ENCODE measurements at places on chromosomes 3 and 15.

DNA sequence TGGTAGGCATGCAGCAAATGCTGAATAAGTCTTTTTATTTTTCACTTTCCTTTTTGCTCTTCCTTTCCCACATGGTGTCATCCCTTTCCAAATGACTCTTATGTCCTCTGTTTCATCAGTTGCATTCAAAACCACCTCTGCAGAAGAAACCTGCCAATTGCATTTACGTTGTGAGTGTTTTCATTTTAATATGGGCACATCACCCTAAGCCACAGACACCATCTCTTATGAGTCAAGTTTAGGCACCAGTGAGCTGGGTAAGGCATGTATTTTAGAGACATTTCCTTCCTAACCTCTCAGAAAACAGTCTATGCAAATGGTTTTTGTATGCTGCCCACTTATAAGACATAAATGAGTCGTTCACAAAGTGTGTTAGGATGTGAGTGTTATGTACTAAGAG, 223.3 kb upstream of the ADAMTS9 start:
- no peak for DNase-seq

- no peak for DNase-seq
Measured at GRCh38 chr15:88938802-88939485, 25.8 kb upstream of the MFGE8 start.

DNA sequence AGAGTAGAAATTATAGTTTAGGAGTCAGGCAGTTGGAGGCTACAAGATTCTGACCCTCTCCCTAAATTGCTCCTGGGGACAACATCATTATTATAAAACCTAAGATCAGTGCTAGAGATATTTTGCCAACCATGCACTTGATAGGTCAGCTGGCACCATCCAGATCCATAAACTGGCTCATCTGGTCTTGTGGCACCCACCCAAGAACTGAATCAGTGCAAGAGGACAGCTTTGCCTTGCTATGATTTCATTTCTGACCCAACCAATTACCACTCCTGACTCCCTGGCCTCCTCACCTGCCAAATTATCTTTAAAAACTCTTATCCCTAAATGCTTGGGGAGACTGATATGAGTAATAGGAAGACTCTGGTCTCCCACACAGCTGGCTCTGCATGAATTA, 461.1 kb upstream of the TGFBR2 start:
- no peak for DNase-seq

- DNase-seq = peak; percentile 80
Measured at GRCh38 chr3:129614927-129615363, 8.5 kb upstream of the PLXND1 start.

DNA sequence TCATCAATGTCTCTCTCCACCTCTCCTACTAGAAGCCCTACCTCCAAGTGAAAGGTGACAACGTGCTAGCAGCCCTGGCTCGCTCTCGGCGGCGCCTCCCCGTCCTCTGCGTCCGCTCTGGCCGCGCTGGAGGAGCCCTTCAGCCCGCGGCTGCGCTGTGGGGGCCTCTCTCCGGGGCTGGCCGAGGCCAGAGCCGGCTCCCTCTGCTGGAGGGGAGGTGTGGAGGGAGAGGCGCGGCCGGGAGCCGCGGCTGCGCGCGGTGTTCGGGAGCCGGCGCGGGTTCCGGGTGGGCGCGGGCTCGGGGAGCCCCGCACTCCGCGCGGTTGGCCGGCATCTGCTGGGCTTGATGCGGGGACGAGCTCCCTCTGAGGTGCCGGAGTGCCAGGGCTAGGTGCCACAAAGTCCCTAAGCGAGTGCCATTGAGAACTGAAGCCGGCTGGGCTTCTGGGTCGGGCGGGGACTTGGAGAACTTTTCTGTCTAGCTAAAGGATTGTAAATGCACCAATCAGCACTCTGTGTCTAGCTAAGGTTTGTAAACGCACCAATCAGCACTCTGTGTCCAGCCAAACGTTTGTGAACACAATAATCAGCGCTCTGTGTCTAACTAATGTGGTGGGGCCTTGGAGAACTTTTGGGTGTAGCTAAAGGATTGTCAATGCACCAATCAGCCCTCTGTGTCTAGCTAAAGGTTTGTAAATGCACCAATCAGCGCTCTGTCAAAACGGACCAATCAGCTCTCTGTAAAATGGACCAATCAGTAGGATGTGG, 84.8 kb upstream of the ARRDC4 start:
- peak; percentile 44 for DNase-seq

GRCh38 chr3:190217081-190217480, 96.4 kb upstream of the P3H2 start:
- DNase-seq = no peak

DNA sequence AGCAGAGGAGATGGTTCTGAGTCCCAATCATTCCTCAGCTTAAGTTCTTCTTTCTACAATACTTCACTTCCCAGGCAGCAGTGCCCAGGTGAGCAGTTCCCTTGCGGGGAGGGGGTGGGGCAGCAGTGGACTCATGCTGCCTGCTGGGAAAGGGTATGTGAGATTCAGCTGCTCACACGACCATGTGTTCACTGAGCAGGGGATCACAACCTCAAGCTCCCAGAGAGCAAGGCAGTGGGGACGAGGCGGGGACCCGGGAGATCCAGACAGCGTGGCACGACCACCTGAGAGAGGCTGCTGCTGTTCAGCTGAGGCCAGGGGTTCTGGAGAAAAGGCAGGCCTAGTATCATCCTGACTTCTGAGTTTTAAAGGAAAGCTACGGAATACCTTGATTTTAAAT, 166.6 kb downstream of the XXYLT1 start:
- no peak for DNase-seq

GRCh38 chr3:126375835-126376331, 18.7 kb upstream of the KLF15 start:
- no peak for DNase-seq

- DNase-seq = no peak
Measured at GRCh38 chr3:194931347-194931746, 245.7 kb downstream of the FAM43A start.

DNA sequence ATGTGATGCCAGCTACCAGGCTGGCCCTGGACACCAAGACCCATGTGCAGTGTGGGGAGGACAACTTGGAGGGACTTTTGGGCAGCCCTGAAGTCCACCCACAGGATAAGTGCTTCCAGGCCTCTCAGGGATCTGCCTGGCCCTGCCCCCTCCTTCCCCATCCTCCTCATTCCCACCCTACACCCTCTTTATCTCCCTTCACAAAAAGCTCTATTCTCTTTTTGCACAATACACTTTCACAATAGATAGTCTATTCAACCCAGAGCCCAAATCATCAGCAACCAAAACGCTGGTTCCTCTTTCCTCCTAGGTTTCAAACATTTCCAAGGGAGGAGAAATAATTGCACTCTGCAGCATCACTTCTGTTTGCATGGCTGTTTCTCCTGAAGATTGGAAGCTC, 7.8 kb upstream of the ZNF710 start:
- no peak for DNase-seq

DNA sequence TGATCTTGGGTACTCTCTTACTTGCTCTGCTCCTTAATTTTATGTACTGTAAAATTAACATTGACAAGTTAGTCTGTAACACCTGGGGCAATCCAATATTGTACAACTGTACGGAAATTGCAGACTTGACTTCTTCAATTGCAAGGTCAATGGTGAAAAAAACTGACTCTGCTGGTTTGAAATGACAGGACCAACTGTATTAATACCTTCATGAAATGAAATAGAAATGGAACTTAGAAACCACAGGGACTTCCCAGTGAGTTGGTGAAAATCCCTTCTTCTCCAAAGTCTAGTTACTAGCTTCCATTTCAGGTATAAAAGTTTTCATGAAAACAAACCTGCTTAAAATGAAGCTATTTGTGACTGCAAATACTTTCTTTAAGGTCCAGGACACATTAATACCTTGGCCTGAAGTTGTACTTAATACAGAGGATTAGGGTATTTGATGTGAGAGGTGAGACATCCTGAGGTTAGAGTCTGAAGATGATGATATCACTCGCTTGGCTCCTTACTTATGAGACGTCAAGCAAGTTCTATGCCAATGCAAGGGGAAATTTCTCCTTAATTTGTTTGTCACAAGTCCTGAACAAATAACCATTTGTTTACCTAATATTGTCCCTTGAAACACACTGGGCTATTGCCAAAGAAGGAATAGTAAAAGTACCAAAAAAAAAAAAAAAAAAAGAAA, 226.2 kb upstream of the TP63 start:
- DNase-seq = no peak

DNA sequence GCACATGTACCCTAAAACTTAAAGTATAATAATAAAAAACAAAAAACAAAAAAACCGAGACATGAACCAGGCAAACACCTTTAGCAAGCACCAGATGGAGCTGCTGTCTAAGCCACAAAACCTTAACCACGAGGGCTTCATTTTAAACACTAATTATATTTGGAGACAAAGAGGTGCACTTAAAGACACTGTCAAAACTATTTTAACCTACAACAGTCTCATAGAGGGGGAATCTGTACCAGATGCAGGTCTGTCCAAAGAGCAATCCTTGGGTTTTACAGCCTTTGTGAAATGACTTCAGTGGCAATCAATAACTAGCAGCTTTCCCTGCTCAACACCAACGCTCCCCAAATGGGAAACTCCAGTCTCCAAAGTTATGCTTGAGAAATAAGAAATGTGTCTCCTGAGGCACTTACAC, 115.7 kb upstream of the TSPAN3 start:
- peak; percentile 61 for DNase-seq

GRCh38 chr15:60932051-60932915, 296.8 kb downstream of the RORA start:
- no peak for DNase-seq

GRCh38 chr3:12040902-12041301, 36.7 kb downstream of the SYN2 start:
- no peak for DNase-seq

- no peak for DNase-seq
Measured at GRCh38 chr15:74829486-74829885, 3.1 kb downstream of the CPLX3 start.

DNA sequence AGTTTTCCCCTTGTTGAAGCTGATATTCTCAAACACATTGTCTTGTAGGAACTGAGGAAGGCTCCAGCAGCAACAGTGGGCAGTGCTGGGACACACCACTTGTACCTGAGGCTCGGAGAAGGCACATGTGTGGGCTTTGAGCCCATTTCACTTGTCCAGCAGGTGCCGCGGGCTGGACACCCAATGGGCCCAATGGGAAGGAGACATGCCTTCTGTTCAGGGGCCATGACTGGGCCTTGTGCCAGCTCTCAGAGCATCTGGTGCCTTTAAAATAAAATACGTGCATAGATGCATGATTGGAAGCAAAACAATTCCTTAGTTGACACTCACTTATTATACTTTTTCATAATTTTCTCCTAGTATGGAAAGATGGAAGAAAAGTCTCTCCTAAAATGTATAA, 334.2 kb downstream of the KLF13 start:
- no peak for DNase-seq

DNA sequence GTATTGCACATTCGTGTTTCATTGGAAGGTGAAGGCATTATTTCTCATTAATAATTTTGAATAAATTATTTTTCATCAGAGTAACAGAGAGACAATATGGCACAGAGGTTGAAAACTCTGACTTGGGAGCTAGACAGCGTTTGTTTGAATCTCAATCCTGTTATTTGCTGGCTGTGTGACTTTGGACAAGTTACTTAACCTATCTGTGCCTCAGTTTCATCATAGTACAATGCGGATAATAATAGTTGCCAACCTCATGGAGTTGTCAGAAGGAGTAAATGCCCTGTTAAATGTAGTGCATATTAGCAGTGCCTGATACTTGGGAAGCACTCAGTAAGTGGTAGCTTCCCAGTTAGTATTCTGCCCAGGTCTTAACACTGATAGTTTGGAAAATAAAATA, 151.7 kb downstream of the SPATA16 start:
- DNase-seq = no peak

- no peak for DNase-seq
Measured at GRCh38 chr3:69422751-69423150, 36.9 kb upstream of the FRMD4B start.

DNA sequence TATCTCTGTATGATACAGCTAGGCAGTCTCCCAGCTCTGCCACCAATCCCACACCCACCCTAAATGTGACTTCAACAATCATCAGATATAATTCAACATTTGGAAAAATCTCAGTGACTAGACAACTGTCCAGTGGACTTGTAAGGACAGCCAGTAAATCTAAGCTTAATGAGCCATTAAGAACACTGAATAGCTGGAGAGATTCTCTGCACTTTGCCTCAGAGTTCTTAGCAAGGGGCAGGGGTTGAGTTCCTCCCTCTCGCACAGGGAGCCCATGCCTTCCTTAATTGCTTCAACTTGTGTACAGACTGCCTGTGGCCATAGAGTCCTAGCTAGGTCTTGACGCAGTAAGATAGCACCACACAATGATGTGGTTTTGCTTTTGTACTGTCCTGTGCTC, 15.6 kb downstream of the MEX3B start:
- DNase-seq = no peak

DNA sequence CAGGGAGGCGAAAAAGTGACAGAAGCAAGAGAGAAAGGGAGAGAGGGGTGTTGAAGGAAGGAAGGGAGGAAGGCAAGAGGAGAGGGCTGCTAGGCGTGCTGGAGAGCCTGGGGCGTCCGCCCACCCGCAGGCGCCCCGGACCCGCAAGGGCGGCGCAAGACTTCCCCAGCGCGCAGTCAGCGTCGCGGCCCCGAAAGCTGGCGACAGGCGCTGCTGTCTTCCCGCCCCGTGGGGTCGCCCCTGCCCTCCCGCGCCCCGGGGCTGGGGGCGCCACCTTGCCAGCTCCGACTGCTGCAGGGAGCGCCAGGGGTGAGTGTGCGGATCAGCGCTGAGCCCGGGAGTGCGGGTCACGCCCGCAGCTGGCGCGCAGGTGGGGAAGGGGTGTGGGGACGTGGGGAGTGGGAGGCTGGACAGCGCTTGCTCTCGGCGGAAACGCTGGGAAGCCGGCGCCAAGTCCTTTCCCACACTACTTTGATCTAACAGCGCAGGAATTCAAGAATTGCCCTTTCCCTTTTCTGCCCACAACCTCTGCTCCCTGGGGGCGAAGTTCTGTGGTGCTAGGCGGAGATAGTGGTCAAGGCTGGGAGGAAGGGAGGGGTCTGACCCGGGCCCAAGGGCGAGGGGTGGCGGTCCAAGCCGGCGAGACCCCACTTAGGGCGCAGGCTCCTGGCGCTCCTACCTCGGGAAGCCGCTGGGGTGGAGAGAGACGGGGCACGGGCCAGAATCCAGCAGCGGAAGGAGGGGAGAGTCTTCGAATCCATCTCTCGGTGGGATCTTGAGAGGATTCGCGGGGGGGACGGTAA, 266.1 kb downstream of the CGGBP1 start:
- peak; percentile 40 for DNase-seq

- DNase-seq = peak; percentile 71
Measured at GRCh38 chr3:99875581-99875928, 57.9 kb downstream of the CMSS1 start.

DNA sequence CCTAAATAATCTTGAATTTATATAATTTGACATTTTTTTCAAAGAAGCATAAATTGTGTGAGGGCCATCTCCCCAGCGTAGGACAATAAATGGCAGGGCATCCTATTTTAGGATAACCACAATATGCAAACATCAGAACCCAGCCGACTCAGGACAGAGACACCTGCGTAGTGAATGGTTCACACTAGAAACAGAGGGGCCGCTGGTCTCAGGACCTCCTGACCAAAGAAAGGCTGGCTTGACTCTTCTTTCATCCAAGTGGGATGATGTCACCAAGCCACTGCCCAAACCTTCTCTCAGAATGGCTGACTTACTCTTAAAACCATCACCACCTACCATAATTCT, 162.1 kb downstream of the FOXP1 start:
- DNase-seq = no peak

- DNase-seq = no peak
Measured at GRCh38 chr3:125245521-125245920, 33.0 kb upstream of the SLC12A8 start.
